B cell (primary cell): ENCODE measurements at places on chromosomes 5 and 9.

DNA sequence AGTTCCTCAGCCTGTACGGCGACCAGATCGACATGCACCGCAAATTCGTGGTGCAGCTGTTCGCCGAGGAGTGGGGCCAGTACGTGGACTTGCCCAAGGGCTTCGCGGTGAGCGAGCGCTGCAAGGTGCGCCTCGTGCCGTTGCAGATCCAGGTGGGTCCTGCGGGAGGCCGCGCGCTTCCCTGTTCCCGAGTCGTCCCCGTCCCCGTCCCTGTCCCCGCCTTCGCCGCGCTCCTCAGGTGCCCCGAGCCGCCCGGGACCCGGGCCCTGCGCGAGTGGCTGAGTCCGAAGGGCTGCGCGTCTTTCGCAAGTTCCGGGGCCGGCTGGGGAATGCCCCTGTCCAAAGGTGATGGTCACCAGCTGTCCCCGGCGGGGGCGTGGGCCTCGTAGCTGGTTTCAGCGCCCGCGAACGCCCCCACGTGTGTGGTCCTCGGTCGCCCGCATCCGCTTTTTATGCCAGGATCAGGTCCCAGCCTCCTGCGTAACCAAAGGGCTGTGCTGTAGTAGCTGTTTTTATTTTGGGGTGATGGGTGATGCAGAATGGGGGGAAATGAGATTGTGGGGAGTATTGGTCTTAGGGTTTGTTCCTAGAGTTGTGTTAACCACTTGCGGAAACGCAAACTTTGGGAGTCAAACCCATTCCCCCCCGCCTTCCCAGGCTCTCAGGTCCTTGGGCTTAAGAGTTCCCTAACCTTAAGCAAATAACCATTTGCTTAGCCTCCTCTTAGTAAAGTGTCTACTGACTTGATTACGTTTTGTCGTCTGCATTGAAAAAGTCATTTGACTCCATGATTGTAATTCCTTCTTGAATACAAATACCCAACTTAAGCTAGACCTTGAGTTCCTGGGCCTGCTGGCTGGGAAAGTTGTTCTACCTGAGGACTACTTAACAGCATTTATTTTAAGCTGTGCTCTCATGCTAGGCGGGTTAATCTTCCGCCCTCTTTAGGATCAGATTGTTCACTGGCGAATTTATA is 663 bp downstream of the ISOC1 start:
- no peak for DNase-seq

- no peak for DNase-seq
These were observed 185.7 kb upstream of the GNA14 start for GRCh38 chr9:77833561-77834429.

DNA sequence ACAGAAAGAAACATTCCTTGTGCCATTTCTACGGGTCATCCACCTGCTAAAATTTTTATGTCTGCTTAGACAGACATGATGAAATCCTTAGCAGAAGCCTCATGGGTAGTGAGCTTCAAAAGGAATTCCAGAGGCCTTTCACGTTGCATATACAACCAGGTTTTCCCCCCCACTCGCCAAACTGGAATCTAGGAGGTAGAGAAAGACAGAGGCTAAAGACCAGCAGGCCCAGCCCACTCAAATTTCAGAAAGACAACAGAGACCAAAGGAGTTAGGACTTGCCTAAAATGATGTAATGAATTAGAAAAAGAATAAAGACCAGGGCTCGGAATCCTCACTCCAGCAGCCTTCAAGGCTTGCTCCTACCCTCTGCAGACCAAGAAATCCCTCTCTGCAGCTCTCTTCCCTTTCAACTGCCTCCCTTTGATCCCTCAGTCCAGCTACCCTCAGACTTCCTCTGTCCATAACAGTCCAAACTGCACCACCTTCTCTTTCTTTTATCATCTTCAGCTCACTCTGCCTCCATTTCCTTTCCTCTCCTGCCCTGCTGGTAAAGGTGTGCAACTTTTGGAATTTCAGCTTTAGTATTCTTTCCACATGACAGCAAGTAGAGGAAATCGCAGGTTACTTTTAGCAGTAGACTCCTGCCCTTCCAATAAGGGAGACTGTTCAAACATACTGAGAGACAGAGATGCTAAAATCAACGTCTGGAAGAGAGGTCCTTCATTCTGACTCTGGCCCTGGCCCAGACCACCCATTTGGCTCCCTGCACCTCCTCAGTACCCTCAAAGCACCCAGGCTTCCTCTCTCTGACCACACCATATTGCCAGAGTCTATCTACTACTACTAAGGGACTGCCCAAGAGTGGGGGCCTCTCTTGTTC is 8.9 kb downstream of the B4GALT1 start:
- DNase-seq, result no peak

DNA sequence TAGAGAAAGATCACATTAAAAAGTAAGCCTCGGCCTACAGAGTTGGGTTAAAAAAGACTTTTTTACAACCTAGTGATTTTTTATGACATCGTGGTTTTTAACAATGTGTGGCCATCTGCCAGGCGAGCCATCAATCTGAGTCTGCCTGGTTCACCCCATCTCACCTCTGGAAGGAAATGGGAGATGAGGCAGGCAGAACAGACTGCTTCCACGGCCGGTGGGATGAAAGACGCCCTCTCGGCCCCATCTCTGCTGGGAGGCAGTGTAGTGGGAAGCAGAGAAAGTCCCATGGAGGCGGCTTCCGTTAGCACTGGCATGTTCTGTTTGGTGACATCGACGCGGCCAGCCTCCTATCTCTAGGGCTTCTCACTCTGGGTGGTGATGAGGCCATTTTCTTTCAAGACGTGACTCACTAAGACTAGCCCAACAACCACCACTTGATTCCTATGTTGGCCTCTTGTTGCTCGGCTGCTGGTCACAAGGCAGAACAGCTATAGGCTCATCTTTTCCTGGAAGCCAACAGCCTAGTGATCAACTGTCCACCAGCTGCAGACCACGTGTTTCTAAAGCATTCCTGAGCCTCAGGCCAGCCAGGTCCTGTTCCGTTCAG is 132.4 kb upstream of the OTULINL start:
- no peak for DNase-seq

DNA sequence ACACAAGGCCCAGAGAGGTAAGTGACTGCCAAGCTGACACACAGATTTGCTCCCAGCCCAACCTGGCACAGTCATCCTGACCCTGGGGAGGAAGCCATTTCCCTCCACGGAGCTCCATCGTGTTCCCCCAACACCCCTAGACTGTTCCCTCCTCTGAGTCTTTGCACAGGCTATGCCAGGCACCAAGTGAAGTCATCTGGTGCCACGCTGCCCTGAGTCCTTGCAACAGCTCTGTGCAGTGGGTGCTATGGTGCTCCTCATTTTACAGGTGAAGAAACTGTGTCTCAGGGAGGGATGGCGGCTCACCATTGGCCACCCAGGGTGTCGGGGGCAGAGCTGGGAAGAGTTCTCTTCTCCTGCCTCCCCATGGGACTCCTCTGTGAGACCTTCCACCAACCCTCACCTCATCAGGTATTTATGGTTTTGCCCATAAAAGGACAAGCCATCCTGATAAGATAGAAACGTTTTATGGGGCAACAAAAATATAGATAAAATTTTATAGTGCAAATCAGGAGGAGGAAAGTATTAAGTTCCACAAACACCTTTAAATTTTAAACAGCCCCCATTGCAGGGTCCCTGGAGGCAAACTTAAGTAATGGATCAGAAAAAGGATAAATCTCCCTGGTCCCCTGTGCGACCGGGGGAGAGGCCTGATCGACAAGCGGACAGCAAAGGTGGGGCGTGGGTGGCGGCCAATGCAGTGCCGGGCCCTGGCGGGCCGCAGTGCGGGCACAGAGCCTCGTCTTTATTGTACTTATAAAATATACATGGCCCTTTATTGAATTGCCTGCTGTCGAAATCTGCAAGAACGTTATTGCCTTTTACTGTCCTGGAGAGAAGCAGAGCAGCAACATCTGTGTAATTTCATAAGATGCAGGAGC is 50.2 kb upstream of the ZBTB43 start:
- no peak for DNase-seq

GRCh38 chr5:17400724-17401469 is 97.1 kb upstream of the TAF11L2 start:
- no peak for DNase-seq

DNA sequence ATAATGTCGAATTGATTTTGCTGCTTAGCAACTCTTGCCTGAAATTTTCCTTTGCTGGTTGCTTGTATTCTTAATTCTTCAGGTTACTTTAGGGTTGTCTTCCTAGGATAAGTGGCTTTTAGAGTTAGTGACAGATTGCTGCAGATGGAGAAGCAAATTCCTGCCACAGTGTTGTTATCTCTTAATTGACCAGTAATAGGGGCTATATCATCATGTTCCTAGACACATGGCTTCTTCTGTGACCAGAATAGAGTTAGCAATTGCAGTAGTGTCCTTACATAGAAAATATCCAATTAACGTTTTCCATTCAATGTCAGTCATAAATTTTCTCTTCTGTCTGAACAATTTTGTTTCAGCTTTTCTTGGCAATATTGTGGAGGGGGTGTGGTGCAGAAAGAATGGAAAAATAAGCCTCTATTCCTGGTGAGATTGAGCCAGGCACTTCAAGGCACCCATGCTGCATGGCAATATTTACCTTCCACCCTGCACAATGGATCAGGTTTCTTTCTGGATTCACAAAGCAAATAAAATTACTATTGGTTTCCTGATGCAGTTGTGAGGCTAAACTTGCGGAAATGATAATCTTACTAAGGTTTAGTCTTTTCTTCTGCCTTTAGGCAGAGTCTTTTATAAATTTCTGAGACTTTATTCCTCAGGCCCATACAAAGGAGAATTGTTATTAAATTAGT is 1481.5 kb downstream of the EFNA5 start:
- no peak for DNase-seq

- DNase-seq, result no peak
These were observed 327.6 kb downstream of the ACTL7B start for GRCh38 chr9:108528231-108528630.

- peak; percentile 49 for DNase-seq
These were observed 7.4 kb upstream of the CCDC187 start for GRCh38 chr9:136311051-136312008.

DNA sequence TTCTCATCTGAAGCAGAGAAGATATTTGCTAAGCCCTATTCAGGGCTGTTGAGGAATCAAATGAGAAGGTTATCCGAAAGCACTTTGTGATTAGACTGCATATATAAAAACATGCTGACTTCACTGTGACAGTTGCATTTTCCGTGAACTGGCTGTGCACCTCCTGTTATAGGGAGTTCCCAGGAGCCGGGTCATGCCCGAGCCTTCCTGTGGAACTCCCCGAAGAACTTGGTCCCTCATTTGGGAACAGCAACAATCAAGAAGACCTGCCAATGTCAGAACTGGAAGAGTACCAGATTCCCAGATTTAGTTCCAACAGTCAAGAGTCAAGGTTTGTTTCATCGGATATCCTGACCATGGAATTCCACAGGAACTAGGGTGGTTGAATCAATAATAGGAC is 130.4 kb upstream of the RAI14 start:
- no peak for DNase-seq

DNA sequence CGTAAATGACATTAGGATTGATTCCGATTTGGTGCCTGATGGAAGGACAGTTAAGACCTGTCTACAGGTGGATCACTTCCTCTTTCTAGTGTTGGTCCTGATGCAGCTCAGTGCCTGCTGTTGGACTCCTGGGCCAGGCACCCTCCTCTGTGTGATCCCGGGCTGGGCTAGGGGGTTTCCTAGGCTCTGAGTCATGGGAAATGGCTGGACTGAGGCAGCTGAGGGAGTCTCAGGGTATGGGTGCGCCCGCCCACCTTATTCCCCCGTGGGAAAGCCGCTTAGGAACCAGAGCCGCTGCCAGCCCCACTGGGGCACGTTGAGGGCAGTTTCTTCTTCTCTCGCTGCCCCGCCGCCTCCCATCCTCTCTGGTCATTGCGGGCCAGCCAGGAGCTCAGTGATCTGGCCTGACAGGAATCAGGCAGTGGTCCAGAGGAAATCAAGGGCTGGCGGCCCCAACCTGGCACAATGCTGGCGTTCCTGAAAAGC is 12.9 kb downstream of the TCF7 start:
- peak; percentile 55 for DNase-seq

GRCh38 chr9:3441197-3441816 is 84.5 kb downstream of the RFX3 start:
- DNase-seq, result peak; percentile 74

DNA sequence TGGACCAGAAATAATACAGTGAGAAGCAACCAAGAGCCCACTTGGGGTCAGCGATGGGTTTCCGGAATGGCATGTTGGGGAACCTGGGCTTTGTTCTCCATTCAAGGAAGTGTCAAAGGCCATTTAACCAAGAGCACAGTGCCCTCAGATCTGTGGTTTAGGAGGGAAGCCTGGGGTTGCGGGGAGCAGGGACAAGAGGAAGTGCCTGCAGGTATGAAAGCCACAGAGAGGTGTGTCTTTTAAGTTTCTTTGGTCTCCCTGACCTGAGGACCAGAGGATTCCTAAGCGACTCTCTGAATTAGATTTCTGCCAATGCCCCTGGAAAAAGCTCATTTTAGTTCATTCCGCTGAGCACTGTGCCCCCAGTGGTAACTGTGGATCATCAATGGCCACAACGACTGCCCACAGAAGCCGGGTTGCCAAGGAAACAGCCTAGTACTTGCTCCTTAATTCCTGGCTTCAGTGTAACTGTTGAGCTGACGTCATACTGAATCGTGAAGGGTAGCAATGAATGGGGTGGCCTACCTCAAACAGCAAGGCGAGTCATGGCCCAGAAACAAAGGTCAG is 107.3 kb upstream of the SPIN1 start:
- no peak for DNase-seq

- DNase-seq, result peak; percentile 56
These were observed 19.5 kb upstream of the GOLPH3 start for GRCh38 chr5:32193591-32193990.

- no peak for DNase-seq
These were observed 220.8 kb downstream of the KDM4C start for GRCh38 chr9:6978591-6978990.

DNA sequence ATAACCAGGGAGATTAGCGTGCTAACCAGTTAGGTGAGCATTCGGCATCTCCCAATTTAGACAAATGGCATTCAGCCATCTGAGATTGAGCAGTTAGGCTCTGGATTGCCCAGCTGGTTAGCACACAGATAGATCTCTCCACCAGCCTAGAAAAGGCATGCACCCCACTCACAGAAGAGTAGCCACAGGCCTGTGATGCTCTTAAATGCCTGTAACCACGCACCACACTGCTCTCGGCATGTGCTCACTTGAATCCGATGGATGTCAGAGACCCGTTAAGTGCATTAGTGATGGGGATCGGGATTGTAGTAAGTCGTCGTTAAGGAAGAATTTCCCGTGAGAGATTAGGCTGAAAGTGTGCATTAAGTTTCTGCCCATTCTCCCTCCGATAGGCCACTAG is 23.0 kb downstream of the MARCHF6 start:
- DNase-seq, result no peak

DNA sequence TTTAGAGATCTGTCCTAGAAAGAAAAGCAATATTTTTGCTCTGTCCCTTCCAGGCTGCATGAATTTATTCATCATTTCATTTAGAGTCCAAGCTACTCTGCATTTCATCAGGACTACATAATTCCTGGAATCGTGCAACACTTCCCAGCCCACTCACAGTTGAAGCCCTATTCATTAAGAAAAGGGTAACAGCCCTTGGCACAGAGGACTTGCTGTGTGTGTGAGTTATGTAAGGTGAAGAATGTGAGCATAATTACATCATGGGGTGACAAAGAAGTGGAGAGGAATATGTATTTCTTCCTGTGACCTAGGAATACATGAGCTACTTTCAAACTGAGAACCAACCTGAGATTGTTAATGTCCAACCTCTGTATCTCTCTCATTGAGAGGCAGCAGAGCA is 317.4 kb downstream of the ARHGEF28 start:
- no peak for DNase-seq

GRCh38 chr5:139494832-139495231 is 12.3 kb upstream of the STING1 start:
- no peak for DNase-seq

- no peak for DNase-seq
These were observed 210.2 kb downstream of the DAB2IP start for GRCh38 chr9:121861501-121862180.
